ENCODE measurements at places on chromosomes 1 and 21. TPM values are rescaled to one million over a fixed set of nuclear protein-coding genes. Genes with fewer than 3 reads are reported as not detected.

Gene SARS1
- polyA plus RNA-seq: 274 TPM

Gene LRRC53
- polyA plus RNA-seq: not detected

Gene CRABP2
- 3.4 TPM for polyA plus RNA-seq

Gene TCHH
- 0.26 TPM for polyA plus RNA-seq

Gene SKI
- polyA plus RNA-seq: 4.9 TPM

Gene MATN1
- polyA plus RNA-seq: 0.42 TPM

Gene LINGO4
- not detected for polyA plus RNA-seq

Gene DUSP23
- 5.4 TPM for polyA plus RNA-seq

Gene BRDT
- polyA plus RNA-seq: not detected

Gene MAN1C1
- polyA plus RNA-seq: 0.66 TPM

Gene TMEM183A
- polyA plus RNA-seq: 234 TPM

Gene C1orf226
- 10.2 TPM for polyA plus RNA-seq

Gene LCE2A
- not detected for polyA plus RNA-seq

Gene ALX3
- polyA plus RNA-seq: not detected

Gene AKR7A2
- 50.6 TPM for polyA plus RNA-seq

Gene INKA2
- 0.77 TPM for polyA plus RNA-seq

Gene LRRC8C
- 0.78 TPM for polyA plus RNA-seq

Gene NTRK1
- 4.9 TPM for polyA plus RNA-seq

Gene TAGLN2
- polyA plus RNA-seq: 0.52 TPM

Gene EIF4G3
- 56.9 TPM for polyA plus RNA-seq

Gene LCE3E
- not detected for polyA plus RNA-seq

Gene RGSL1
- polyA plus RNA-seq: not detected

Gene RIMS3
- polyA plus RNA-seq: 36.9 TPM

Gene SYCP1
- not detected for polyA plus RNA-seq

Gene CD1B
- not detected for polyA plus RNA-seq

Gene IL19
- polyA plus RNA-seq: not detected

Gene TP73
- polyA plus RNA-seq: not detected

Gene CGN
- 4.4 TPM for polyA plus RNA-seq

Gene RIIAD1
- polyA plus RNA-seq: 23.5 TPM

Gene TRNAU1AP
- 80.8 TPM for polyA plus RNA-seq

Gene SPRR2B
- not detected for polyA plus RNA-seq

Gene KRTAP23-1
- not detected for polyA plus RNA-seq

Gene BEST4
- polyA plus RNA-seq: not detected

Gene CFHR3
- not detected for polyA plus RNA-seq

Gene ADAMTS5
- polyA plus RNA-seq: 1.6 TPM
